ENCODE measurements at places on chromosomes 6 and 20.

- DNase-seq: no peak
Observed at GRCh38 chr6:2952557-2953095, 18.7 kb downstream of the SERPINB6 start.

DNA sequence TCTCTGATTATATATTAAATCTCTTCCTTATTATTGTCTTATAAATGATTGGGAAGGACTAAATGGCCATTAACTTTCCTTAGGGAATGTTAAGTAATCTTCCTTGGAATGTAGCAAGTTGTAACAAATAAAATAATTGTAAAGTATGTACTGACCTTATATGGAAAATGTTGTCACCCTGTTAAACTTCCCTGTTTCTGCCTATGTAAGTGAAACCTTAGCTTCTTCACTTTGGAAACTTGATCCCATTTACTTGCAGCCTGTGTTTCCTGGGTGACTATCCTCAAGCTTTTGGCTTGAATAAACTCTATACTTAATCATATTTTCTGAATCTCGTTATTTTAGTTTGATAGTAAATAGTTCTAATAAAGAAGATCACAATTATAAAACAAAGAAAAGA, 519.5 kb upstream of the PTCHD4 start:
- DNase-seq: no peak

- DNase-seq: no peak
Observed at GRCh38 chr20:2624190-2624589, 28.2 kb upstream of the NOP56 start.

- DNase-seq: no peak
Observed at GRCh38 chr6:24497254-24497970, 2.6 kb downstream of the ALDH5A1 start.

DNA sequence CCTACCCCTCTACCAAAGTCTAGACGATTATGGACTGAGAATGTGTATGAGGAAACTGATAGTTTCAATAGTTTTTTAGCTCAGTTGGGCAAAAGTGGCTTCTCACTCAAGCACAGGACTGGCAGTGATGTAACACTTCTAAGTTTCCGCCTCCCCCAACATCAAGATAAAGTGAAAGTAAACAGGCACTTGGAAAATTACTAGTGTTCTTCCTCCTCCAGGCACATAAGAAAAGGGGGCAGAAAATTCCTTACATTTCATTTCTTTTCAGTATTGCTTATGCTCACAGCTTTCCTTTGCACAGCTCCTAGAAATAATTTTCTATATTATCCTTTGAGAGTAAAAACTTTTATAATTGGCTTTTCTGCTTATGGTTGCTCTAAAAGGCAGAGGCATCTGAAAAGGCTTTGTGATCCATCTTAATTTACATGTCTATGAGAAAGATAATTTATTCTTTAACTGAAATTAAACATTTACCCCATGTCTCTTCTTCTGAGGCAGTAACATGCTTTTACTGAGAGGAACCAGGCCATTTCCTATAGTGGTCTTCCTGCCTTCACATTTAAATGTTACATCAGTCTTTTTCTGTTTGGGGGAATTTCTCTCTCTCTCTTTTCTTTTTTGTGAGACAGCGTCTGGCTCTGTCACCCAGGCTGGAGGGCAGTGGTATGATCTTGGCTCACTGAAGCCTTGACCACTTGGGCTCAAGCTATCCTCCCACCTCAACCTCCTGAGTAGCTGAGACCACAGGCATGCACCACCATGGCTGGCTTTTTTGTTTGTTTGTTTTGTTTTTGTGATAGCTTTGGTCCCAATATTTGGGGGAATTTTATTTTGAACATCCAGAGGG, 65.0 kb upstream of the EEF1A1 start:
- DNase-seq: peak; percentile 65

- DNase-seq: no peak
Observed at GRCh38 chr6:165106261-165106660, 203.1 kb downstream of the C6orf118 start.

- no peak for DNase-seq
Observed at GRCh38 chr6:37495244-37495934, 4.3 kb downstream of the CCDC167 start.

GRCh38 chr6:117345292-117345610, 79.9 kb downstream of the VGLL2 start:
- DNase-seq: no peak

GRCh38 chr6:99613409-99613704, 6.7 kb downstream of the PRDM13 start:
- DNase-seq: no peak

GRCh38 chr6:142500250-142500786, 198.5 kb downstream of the ADGRG6 start:
- no peak for DNase-seq

- DNase-seq: no peak
Observed at GRCh38 chr6:45009576-45009975, 318.6 kb upstream of the RUNX2 start.

GRCh38 chr6:14517516-14518105, 400.0 kb downstream of the CD83 start:
- DNase-seq: no peak

DNA sequence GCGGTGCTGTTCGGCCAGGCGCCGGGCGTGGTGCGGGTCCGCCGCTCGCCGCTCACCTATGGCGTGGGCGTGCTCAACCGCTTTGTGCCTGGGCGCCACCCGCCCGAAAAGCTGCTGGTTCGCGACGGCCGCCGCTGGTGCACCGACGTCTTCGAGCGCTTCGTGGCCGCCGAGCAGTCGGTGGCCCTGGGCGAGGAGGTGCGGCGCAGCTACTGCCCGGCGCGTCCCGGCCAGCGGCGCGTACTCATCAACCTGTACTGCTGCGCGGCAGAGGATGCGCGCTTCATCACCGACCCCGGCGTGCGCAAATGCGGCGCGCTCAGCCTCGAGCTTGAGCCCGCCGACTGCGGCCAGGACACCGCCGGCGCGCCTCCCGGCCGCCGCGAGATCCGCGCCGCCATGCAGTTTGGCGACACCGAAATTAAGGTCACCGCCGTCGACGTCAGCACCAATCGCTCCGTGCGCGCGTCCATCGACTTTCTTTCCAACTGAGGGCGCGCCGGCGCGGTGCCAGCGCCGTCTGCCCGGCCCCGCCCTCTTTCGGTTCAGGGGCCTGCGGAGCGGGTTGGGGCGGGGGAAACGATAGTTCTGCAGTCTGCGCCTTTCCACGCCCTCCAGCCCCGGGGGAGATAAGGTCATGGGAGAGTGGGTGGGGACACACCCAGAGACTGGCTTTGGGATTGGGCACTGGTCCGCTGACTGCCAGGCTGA, 15.7 kb downstream of the ADISSP start:
- DNase-seq: no peak

DNA sequence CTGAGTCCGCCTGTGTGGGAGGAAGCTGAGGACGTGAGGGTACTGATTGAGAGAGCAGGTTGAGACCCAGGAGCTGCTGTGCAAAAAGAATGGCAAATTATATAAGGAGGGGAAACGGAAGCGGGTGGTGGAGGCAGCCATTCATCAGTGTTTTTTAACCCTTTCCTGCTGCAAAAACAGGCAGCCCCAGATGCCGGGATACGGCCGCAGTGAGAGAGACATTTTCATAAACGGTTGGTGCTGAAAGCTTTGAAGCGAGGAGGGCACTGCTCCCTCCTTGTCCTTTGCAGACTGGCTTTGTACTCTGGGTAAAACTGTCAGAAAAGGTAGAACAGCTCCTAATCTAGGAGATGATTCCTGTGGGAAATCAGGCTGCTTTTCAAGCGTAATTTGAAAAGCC, 56.4 kb downstream of the TTI1 start:
- no peak for DNase-seq

DNA sequence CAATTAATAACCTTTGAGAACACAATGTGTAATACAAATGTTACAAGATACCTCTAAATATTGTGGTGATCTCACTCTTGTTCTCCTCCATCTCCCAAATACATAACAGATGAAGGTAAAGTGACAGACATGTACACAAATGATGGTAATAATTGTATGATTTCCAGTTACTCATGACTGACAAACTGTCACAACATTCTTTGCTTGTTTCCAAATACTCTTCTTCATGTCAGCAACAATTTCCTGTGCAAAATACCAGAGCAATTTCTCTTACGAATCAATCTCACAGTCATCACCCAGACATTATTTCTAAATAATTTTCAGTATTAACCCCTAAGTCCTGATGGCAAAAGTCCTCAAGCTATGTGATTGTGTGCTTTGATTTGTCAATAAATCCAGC, 92.9 kb downstream of the RPS12 start:
- no peak for DNase-seq

GRCh38 chr6:46711491-46711890, 23.7 kb downstream of the PLA2G7 start:
- no peak for DNase-seq

GRCh38 chr6:142367501-142368018, 65.8 kb downstream of the ADGRG6 start:
- no peak for DNase-seq

GRCh38 chr6:142207265-142207877, 60.3 kb downstream of the VTA1 start:
- DNase-seq: peak; percentile 34

DNA sequence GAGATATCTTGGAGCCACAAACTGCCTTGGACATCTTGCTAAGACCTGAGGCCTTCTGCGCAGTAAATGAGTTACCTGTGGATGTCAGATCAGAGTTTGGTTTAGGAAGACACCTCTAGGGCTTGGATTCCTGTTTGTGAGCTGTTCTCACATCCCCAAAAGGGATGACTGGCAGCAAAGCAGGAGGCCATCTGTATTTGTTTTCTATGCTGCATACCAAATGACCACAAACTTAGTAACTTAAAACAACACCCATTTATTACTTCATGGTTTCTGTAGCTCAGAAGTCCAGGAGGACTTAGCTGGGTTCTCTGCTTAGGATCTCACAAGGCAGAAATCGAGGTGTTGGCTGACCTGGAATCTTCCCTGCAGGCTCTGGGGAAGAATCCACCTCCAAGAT, 116.7 kb downstream of the UNC5CL start:
- DNase-seq: no peak

GRCh38 chr6:11428895-11429294, 108.7 kb upstream of the TMEM170B start:
- no peak for DNase-seq

DNA sequence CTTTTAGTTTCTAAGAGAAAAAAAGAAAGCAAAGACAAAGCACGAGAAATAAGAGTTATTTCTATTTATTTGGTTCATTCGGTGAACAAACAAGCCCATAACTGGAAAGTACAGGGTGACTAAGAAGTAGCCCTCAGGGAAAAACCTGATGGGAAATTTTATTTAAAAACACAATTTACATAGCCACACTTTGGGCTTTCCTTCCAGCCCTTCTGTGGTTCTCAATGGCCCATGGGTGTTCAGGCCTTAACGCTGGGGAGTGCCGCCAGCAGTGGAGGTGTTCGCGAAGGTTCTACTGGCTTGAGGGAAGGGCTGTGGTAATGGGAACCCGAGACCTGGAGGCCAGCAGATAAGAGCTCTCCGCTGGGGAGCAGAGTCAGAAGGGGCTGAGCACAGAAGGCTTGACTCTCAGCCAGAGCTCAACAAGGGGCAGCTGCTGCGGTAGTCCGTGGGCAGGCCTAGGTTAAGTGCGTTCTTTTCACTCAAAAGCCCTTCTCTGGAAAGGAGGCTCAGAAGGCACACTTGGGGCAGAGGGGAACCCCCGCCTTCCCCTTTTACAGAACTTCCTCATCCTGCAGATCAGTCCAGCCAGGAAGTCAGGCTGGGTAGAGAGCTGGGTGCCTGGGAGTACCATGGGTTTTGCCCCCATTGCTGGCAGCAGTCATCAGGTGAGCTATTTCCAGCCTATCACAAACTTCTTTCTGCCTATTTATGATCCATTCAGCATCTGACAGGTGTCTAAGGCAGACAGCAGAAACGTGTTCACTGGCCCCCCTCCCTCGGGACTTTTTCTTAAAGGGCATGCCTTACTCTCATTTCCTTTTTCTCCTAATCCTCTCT, 8.8 kb upstream of the CD83 start:
- DNase-seq: no peak

DNA sequence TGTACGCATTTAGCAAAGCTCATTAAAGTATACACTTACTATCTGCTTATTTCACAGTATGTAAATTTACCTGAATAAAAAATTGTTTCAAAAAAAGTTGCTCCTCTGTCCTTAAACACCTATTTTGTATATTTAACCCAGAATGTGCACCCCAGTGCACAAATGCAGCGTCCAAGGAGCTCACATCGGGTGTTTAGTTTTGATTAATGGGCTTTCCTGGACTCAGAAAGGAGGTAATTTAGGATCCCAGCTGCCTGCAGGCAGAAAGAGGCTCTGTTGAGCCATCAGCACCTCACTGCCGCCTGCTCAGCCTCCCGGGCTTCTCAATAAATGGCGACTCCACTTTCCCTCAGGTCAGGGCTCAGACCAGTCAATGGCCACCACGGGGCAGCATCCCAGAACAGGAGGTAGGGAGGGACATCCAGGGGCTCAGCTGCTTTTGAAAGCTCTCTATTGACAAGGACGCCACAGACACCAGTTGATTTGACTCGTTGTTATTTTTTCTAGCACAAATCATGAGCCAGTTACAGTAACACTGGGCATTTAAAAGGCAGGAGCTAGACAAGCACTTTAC, 70.2 kb upstream of the TBC1D7 start:
- no peak for DNase-seq

DNA sequence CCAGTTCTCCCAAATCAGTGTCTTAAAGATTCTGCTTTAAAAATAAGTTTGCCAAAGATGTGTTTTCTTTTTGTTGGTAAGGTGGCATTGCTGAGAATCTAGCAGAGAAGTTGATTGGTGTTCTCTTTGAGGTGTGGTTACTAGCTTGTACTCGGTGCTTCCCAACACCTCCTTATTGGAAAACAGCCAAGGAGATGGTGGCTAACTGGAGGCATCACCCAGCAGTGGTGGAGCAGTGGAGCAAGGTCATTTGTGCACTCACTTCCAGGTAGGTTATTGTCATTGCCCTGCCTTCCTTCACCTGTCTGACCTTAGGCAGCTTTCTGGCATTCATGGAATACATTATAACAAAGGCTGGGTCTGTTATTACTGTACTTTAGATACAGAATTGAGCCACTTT, 26.7 kb downstream of the RALGAPB start:
- DNase-seq: no peak

- no peak for DNase-seq
Observed at GRCh38 chr6:142378138-142378875, 76.5 kb downstream of the ADGRG6 start.

DNA sequence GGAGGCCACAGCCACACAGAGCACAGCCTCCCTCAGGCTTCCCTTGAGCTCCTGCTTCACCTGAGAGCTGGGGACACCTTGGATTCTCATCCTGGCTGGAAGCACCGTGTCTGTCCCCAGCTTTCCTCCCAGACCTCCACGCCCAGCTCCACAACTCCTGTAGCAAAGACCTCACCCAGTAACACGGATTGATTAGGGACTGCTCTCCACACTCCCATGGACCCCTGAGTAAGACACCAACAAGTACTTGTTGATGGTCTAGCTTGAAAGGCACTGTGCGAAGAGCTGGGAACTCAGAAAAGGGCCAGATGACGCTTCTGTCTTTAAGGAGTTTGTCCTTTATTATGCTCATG, 109.6 kb downstream of the DLL1 start:
- no peak for DNase-seq

DNA sequence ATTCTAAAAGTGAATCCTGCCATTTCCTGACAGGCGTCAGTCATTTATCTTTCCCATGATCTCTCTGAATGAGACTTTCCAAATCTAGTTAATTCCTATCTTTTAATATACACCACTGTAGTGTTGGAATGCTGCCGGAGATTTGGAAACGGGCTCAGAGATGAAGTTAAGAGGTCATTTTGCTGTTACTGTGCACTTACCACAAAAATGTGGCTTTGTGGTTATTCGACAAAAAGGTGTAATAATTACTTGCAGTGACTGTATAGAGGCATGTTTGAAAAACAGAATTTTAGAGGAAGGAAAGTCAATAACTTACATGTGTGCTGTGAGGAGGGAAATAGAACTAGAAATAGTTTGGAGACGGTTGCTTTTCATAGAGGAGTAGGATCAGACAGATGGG, 460.2 kb upstream of the BTBD3 start:
- DNase-seq: no peak

Data from stimulated activated naive CD4-positive, alpha-beta T cell (primary cell).